ENCODE measurements at places on chromosomes 4 and X. TPM values are rescaled to one million over a fixed set of nuclear protein-coding genes. Genes with fewer than 3 reads are reported as not detected.

The TMPRSS11D gene
- total RNA-seq: not detected

The ODAPH gene
- total RNA-seq: not detected

The MYOZ2 gene
- 0.29 TPM for total RNA-seq

The ZNF711 gene
- 1.5 TPM for total RNA-seq

The HTRA3 gene
- total RNA-seq: 11.5 TPM

The PDLIM3 gene
- total RNA-seq: 1.8 TPM

The PLAC8 gene
- total RNA-seq: 0.72 TPM

The TEX11 gene
- total RNA-seq: not detected

The CXCL11 gene
- total RNA-seq: not detected

The JADE3 gene
- total RNA-seq: 5.0 TPM

The HPGDS gene
- not detected for total RNA-seq

The ZAR1 gene
- not detected for total RNA-seq

The ANOS1 gene
- 1.1 TPM for total RNA-seq

The GLRA3 gene
- not detected for total RNA-seq

The TEX13B gene
- total RNA-seq: not detected

The PI4K2B gene
- 20.3 TPM for total RNA-seq

The TCEANC gene
- total RNA-seq: 6.5 TPM

The PPP2R2C gene
- total RNA-seq: not detected

The SYP gene
- 0.29 TPM for total RNA-seq

The KIAA1210 gene
- total RNA-seq: not detected

The FIP1L1 gene
- 77.5 TPM for total RNA-seq

The BCORL1 gene
- 1.4 TPM for total RNA-seq

The H2BW2 gene
- total RNA-seq: not detected

The MTTP gene
- total RNA-seq: not detected

The NDST3 gene
- not detected for total RNA-seq

The TDO2 gene
- total RNA-seq: 1.4 TPM

The TBL1X gene
- 16.2 TPM for total RNA-seq

The MAGEA3 gene
- total RNA-seq: not detected

The MAGEA9B gene
- not detected for total RNA-seq

The IL13RA1 gene
- total RNA-seq: 108 TPM

The GAGE12F gene
- total RNA-seq: not detected

The ALB gene
- total RNA-seq: under 0.01 TPM

The CLCN4 gene
- 16.2 TPM for total RNA-seq

The FOXO4 gene
- total RNA-seq: 6.8 TPM

The FHIP1A gene
- total RNA-seq: 4.4 TPM

The PAK3 gene
- total RNA-seq: 1.4 TPM

The FRAS1 gene
- 5.1 TPM for total RNA-seq

The TMEM154 gene
- 2.9 TPM for total RNA-seq

The NSUN7 gene
- 0.29 TPM for total RNA-seq

The SCD5 gene
- total RNA-seq: 9.4 TPM

The MUC7 gene
- not detected for total RNA-seq

The FGFBP1 gene
- total RNA-seq: not detected
